Stimulated activated CD4-positive, alpha-beta T cell treated with anti-CD3 and anti-CD28 coated beads, Interleukin-4, amount 100 ng/mL, for 1 hour (primary cell): ENCODE measurements at places on chromosomes 12 and 14.

DNA sequence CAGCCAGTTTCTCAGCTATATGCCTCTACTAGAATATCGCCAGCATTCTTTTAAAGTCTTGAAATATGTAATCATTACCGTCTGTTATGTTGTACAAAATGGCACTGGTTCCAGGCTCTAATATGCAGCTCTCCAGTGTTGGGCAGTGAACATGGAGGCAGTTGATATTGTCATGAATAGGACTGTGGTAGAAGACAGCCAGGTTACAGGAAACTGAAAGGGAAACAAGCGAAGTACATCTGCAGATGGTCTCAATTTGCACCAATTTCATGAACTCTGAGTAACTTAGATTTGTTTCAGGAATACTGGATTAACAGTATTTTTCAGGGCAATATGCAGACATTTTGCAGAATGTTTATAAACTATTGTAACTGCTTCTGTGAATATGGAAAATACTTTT is 13.4 kb upstream of the KLHL42 start:
- DNase-seq = no peak

DNA sequence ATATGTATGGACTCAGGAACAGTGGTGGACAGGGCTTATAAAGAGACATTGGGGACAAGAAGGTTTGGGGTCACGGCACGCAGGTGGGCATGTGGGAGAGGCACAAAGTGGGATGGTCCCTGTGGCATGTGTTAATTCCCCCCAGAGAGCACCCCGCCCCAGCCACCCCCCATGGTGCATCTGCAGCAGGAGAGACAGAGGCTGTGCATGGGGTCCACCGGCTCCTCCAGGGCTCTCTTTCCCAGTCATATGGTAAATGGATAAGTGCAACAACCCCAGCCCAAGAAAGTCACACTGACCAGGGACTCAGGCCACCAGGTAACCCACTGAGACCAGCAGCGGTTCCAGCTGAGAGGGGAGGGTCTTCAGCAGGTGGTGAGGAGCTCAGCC is 242.1 kb downstream of the BCL11B start:
- no peak for DNase-seq

DNA sequence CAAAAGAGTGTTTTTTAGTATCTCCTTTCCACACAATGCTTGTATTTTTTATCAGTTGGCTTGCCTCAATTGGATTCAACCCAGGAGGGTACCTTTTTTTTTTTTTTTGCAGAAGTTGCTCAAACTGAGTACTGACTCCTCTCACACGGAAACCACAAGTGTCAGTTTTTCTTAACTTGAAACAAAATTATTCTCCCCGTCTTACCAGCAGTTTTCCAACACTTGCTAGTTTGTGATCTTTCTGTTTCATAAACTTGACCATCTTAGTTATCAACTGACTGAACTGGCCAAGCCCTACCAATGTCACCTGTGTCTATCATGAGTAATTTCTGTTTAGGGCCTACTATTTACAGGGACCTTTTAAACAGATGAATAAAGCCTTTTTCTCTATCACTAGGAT is 34.1 kb upstream of the ITPR2 start:
- DNase-seq = no peak

- DNase-seq = no peak
These were observed 2.9 kb upstream of the DENR start for GRCh38 chr12:122749569-122750332.

DNA sequence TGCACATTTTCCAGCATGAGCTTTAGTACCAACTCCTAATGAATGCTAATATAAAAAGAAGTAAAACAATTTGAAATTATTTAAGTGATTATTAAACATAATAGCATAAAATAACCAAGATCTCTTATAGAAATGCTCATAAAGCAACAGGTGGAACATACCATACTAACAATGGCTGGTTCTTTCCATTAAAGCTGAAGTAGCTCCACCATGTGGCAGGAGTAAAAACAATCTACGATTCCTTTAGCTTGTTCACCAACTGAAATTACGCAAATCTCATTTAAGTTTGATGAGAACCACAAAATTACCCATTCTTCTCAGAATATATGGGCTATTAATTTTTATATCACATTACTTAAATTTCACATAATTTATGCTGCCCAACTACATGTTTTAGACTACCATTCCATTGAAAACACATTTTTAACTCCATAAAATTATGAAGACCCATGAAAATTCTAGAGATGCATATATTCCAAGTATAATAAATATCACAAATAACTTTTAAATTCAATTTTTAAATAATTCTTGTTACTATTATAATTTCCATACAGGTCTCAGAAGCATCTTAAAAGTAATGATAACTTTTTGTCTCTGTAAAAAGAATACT is 213.6 kb downstream of the DAD1 start:
- no peak for DNase-seq
